ENCODE measurements at places on chromosomes 6 and 20.

DNA sequence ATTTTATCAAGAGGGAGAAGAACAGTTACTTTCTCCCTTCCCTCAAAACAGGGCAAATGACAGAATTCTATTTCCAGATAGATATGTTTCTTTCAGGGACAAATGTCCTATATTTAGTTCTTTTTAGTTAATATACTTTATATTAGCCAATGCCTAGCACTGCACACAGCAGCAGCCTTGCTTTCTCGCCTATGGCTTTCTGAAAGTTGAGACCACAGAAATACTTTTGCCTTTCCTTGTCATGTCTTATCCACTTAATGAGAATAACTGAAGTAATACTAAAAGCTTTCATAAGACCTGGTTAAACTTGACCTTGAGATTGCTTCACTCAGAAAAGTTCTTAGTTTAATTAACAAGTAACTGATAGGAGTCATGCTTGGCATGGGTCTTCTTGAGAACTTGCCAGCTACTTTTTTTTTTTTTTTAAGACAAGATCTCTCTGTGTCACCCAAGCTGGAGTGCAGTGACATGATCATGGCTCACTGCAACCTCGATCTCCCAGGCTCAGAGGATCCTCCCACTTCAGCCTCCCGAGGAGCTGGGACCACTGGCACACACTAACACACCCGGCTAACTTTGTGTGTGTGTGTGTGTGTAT, 159.3 kb downstream of the CDKAL1 start:
- peak; percentile 24 for DNase-seq

GRCh38 chr6:142827991-142828390, 117.0 kb downstream of the HIVEP2 start:
- DNase-seq = no peak

- DNase-seq = no peak
Observed at GRCh38 chr6:68333442-68333841, 301.6 kb upstream of the ADGRB3 start.

DNA sequence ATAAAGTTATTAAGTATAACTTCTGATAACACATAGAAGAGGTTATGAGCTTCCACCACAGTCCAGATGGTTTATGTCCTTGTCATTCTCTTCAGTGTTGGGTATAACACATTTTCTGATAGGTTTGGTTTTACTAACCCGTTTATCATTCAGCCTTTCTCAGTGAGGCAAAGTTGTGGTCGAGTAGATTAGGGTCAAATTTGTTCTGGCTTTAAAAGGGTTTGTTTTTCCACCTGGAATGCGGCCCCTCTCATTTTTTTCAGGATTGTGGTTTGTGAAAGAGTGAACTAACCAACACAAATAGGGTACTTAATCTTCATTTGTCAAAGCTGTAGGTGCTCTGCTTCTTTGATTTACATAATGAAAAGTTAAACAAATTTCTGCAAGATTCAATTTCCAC, 204.2 kb upstream of the ASCC3 start:
- DNase-seq = peak; percentile 66

Measured in fibroblast of the aortic adventitia (primary cell).